ENCODE measurements at places on chromosomes 3 and 15.
A peak's percentile ranks its signal among the peaks of the same experiment; 100 is the strongest.

DNA sequence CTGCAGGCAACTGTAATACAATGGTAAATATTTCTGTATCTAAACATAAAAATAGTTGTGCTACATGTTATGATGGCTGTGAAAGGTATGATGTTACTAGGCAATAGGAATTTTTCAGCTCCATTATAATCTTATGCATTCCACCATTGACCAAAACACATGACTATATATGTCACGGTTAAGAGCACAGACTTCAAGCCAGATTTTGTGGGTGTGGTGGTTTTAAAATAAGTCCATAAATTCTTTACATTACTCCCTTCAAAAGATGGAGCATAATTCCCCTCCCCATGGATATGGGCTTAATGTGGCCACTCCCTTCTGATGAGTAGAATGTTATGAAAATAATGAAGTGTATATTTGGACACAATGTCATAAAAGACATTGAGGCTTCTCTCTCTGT, 88.4 kb upstream of the TBC1D5 start:
- DNase-seq = no peak

DNA sequence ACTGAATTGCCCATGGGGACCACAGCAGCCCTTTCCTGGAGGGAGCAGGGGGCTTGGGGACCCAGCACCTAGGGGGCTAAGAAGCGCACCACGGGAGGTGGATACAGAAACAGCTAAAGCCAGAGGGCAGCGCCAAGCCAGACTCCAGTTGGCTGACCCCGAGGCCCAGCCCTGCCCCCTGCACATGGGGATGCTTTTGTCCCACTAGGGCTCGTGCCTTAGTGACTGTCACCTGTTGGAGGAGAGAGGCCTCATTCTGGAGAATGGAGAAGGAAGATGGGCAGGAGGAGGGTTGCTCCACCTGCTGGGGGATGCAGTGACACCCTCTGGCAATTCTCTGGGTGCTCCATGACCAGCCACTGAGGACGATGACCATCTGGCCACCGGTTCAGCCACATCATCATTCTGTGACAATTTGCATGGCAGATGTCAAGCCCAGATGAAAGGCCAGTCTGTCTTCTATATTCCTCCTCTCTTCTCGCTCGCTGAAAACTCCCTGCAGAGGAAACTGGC, 167.8 kb upstream of the TLE3 start:
- DNase-seq = no peak

GRCh38 chr3:54861248-54862067, 66.4 kb downstream of the LRTM1 start:
- DNase-seq = no peak

GRCh38 chr3:113436809-113437208, 4.5 kb downstream of the CFAP44 start:
- DNase-seq = no peak

- DNase-seq = no peak
Observed at GRCh38 chr3:106068381-106068780, 199.6 kb upstream of the CBLB start.

DNA sequence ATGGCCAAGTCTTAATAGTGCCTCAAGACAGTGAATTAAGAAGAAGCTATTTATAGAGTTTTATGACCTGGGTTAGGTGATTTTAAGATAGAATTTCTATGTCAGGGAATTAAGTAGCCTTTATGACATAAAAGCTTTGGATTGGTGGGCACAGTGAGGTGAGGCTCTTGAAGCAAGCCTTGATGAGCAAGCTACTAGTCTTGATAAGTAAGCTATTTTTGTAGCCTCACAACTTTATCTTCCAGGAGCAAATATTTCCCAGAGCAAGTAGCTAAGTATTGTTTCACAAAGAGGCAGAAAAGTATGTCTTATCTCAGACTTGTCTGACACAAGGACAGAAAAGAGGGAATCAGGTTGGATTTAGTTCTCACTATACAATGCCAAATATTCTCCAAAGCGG, 491.7 kb upstream of the RASGRP1 start:
- DNase-seq = no peak

DNA sequence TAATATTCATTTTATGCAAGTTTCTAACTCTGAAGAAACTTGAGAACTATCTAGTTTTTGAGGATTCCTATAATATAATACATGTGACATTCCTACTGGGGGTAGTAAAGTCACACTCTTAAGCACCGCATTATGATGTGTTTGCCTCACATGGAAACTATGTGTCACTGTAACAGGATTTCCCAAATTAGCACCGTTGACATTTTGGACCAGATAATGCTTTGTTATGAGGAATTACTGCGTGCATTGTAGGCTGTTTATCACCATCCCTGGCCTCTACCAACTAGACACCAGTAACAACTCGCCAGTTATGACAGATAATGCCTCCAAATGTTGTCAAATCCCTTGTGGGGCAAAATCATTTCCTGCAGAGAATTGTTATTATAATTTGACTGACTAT, 267.8 kb downstream of the RAP2B start:
- DNase-seq = no peak

DNA sequence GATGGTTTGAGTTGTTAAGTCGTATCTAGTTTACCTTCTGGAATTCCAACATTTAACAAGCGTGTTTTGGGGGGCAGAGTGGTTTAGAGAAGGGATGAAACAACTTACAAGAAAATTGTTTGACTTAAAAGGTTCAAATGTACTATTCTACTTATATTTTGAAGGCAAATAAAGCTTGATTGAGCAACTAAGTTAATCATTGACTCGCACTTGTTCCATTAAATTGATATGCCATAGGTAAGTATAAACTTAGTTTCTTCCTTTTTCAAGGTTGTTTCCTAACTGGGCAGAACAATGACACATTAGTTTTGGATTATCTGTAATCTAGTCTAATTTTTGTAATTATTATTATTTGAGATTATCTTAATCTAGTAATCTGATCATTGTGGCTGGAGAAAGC, 48.3 kb upstream of the CPNE4 start:
- no peak for DNase-seq

- DNase-seq = no peak
Observed at GRCh38 chr3:123432832-123433523, 15.9 kb downstream of the ADCY5 start.

DNA sequence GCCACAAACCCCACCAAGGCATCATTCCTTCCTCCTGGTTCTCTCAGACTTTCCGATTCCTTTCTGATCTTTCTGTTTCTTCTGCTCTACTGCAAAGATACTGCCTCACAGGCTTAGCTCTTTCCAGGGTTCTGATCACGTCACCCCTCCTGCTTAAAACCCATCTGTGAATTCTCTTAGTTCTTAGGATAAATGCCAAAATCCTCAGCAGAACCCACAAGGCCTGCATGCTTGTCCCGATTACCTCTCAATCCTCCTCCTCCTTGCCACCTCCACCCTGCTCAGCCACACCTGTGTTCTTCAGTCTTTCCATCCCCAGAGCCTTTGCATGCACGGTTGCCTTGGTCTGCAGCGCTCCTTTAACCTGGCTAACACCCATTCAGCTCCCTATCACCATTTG, 84.0 kb downstream of the SRGAP3 start:
- DNase-seq = no peak

- DNase-seq = no peak
Observed at GRCh38 chr15:22895465-22896190, 57.2 kb downstream of the NIPA2 start.

DNA sequence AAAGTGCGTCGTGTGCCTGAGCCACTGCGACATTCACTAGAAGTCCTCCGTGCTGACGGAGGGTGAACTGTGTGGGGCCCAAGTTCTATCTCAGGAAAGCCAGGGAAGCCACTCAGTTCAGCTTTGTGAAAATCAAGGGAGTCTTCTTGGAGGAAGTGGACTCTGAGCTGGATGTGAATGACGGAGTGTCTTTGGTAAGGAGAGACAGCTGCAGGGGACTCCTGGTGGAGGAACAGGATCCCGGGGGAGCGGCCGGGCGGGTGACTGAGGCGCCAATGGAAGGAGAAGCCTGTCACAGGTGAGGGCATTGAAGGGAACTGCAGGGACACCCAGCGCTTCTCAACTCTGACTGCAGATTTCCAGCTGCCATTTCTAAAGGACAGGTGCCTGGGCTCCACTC, 75.6 kb downstream of the APBA2 start:
- DNase-seq = no peak

GRCh38 chr3:132117642-132118041, 82.8 kb upstream of the CPNE4 start:
- DNase-seq = no peak

- no peak for DNase-seq
Observed at GRCh38 chr3:52774901-52775864, 2.2 kb upstream of the ITIH1 start.

DNA sequence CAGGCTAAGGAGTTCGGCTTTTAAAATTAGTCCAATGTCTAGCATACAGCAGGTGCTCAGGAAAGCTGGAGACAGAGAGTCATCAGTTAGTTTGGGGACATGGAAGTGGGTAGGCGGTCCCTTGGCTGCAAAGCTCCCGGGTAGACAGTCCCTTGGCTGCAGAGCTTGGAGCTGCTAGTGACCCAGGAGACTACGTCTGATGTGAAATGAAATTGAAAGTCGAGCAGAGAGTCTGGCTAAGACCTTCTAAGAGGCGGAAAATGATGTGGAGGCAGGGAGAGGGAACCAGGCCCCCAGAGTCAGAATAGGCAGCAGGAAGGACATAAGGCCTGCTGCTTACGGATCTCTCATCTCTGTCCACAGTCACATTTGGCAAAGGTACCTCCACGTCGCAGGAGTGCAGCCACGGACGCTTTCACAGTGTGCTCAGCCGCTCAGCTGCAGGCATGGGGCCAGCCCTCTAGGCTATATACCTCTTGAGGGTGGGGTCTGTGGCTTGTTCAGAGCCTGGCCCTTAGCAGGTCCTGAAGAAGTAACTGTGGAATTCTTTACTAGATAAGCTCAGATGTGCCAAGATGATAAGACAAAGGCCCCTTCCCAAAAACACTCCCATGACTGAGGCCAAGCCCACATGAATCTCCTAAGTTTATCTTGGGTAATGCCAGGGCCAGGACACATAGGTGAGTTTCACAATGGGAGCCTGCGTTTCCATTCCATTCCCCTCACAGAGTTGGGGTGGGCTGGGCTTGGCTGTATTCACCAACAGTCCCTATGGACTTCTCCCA, 131.7 kb downstream of the XXYLT1 start:
- no peak for DNase-seq

- DNase-seq = no peak
Observed at GRCh38 chr3:30638685-30639412, 32.4 kb downstream of the TGFBR2 start.

GRCh38 chr3:48404440-48405342, 25.2 kb downstream of the PLXNB1 start:
- peak; percentile 0 for DNase-seq

DNA sequence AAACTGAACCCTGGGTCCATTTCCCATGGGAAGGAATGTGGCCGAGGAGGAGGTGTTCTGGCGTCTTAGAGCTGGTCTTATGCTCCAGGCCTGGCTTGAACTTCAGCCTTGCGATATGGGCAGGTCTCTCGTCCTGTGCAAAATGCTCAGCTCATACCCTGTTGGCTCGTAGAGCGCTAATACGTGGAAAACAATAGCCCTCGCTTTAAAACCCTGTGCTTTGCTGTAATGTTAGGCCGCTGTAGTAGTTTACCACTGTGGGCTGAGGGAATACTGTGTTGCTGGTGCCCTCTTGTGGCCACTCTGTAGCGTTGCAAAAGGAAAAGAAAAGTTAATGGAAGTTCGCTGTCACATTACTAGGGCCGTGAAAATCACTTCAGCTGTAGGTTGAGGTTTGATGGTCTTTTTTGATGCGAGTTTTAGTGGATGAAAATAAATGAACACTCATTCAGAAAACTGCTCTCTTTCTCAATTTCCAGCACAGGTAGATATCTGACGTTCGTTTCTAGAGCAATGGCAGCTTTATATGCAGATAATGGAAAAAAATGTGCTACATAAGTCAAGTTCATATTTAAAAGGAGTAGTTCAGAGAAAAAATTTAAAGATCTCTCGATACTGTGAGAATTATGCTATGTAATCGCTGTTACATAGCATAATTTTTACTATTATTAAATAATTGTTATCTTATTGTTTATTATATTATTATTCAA, 92.9 kb downstream of the MCTP2 start:
- peak; percentile 57 for DNase-seq

DNA sequence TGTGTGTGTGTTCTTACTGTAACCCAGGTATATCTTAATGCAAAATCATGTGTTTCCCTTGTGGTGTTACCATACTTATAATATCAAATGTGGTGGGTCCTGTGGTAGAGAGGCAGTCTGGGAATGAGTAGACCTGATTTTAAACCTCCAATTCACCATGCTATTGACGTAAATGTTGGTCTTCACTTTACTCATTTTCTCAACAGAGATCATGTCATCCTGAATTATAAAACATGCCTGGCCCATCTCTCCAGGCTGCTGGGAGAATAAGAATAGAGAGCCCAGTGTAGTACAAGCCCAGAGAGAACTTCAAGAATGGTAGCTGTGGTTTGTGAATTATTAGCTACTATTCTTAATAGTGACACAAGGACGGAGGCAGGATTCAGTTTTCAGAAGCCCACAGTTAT, 88.1 kb downstream of the MBNL1 start:
- DNase-seq = no peak

DNA sequence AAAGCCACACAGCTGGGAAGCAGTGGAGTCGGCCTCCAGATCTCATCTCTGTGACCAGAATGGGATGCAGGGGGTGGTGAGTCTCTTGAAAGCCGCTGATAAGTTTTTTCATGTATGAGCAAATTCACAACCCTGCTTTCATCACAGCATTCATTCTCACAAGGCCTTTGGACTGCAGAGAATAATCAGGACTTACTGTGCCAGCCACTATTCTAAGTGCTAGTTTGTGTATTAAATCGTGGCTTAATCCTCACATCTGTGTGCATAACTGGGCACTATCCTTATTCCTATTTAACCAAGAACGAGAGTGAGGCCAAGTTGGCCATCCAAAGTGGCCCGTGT, 64.2 kb upstream of the POLG start:
- no peak for DNase-seq

DNA sequence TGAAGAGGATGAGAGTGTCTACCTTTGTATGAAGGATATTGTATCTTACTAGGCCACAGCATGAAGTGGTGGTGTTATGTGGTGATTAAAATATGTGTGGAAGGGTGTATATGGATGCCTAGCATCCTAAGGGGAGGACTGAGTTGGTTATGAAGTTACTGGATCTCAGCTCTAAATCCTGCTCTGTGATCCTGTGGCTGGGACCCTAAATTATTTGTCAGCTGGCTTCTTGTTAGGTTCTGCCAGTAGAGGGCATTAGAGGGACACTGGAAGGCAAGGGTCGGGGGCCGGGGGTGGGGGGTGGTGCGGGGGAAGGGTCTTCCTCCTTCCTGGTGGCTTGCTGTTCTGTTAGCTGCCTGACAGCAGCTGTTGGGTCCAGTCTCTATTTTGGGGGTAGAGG, 34.9 kb downstream of the MORF4L1 start:
- DNase-seq = peak; percentile 26

DNA sequence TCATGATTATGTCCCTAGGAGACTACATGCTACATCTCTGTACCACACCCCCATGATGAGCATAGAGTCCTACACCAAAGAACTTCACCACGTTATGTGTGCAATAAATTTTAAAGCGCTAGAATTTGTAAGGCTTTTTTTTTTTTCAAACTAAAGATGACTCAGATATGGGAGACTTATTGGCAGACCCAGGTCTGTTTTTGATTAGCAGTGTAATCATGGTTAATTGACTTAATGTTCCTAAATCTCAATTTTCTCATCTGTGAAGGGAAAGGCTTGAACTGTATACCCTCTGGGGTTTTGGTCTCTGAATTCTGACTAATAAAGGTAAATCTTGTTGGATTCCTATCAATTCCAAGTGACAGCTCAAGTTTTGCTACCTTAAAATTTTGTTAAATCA, 26.4 kb downstream of the ABI3BP start:
- no peak for DNase-seq
